Activated T-cell treated with anti-CD3 and anti-CD28 coated beads, Interleukin-2, amount 50 U/mL, for 48 hours (primary cell): ENCODE measurements at places on chromosomes 11 and 22.

GRCh38 chr22:47144791-47145425, 382.5 kb downstream of the TBC1D22A start:
- DNase-seq: no peak

GRCh38 chr22:45544588-45545170, 42.0 kb downstream of the FBLN1 start:
- no peak for DNase-seq

GRCh38 chr22:37739611-37740049, 42.8 kb downstream of the TRIOBP start:
- no peak for DNase-seq

DNA sequence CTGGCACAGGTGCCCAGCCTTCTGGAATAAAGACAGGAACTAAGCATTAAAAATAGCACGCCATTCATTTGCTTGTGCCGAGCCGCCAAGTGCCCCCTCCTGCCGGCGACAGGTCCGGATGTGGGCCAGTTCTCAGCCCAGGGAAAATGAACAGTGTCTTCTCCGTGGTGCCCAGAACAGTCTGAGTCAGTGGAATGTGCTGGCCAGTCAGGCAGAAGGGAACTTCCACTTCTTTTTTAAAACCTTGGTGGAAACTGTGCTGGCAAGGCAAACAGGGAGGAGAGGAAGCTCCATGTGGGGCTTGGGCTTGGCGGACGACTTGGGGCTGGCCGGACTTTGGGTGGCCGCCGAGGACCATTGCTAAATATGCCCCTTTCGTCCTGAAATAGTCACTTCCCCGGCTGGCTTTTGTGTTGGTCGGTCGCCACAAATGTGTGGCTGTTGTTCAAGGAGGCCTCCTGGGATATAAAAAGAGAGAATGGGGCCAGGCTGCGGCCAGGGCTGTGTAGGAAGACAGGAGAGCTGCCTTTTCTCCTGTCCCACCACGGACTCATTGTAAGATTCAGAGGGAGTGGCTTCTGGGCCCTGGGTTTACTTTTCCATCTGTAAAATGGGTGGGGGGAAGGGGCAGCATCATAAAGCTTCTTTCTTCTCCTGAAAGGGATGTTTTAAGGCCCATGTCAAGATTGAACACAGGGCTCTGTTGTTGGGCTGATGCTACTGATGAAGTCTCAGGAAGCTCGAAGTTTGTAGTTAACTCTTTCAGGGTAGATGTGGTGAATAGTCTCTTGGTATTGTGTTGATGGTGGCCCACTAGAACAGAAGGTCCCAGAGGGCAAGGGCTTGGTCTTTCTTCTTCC, 101.0 kb downstream of the PTPRJ start:
- peak; percentile 42 for DNase-seq

DNA sequence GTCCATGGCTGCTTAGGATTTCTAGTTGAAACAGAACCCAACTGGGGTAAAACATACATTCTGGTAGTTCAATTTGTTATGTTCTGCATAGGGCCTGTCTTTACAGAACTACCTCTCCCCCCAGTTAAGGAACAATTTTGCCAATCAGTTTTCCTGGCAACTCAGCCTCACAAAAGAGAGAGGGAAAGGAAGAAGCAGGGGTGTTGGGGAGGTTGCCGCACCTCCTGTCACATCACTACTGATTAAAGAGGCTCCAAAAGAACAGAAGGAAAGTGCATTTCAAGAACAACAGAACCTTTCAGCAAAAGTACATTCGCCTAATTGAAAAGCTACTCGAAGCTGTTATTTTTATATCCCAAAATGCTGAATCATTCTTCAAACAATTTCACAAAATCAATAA, 217.6 kb downstream of the CADM1 start:
- DNase-seq: no peak

GRCh38 chr11:74650498-74650897, 58.1 kb downstream of the POLD3 start:
- DNase-seq: no peak

DNA sequence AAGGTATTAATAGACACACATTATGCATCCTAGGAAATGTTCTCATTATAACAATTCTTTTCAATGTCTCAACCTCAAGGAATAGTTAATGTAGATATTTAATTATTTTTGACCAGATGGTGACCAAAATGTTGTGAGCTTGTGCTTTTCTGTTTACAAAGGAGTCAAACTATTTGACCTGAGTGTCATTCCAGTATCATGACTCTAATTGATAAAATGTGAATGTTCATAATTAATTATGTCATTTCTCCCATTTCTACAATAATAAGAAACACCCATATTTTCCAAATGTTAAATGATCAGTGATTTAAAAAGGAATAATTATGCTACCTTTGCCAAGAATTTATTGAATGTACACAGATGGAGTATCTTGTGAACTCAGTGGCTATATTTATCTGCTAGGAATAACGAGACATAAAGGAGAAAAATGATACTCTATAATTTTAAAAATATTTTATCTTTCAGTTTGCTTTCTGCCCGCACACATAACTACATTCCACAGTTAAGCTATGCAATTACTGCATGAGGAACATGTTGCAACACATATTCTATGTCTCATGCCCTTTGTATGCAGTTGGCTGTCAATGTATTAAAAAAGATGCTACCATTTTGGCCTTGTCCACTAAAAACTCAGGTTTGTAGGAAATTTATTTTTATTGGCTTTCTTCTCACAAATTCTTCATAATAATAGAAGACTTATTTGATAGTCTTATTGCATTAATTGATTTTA, 376.7 kb upstream of the CCDC179 start:
- no peak for DNase-seq

DNA sequence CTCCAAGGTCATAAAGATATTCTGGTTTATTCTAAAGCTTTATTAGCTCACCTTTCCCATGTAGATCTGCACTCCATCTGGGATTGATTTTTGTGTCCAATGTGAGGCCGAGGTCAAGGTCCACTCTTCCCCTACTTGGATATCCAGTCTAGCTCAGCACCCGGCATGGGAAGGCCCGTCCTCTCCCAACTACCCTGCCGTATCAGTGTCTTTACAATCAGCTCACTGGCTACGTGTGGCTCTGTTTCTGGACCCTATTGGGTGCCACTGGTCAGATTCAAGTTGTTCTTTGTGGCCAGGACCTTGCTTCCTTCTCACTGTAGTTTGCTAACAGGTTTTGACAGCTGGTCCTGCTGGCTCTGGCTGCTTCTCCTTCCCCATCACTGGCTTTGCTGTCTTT, 30.9 kb downstream of the KCNQ1OT1 start:
- no peak for DNase-seq

DNA sequence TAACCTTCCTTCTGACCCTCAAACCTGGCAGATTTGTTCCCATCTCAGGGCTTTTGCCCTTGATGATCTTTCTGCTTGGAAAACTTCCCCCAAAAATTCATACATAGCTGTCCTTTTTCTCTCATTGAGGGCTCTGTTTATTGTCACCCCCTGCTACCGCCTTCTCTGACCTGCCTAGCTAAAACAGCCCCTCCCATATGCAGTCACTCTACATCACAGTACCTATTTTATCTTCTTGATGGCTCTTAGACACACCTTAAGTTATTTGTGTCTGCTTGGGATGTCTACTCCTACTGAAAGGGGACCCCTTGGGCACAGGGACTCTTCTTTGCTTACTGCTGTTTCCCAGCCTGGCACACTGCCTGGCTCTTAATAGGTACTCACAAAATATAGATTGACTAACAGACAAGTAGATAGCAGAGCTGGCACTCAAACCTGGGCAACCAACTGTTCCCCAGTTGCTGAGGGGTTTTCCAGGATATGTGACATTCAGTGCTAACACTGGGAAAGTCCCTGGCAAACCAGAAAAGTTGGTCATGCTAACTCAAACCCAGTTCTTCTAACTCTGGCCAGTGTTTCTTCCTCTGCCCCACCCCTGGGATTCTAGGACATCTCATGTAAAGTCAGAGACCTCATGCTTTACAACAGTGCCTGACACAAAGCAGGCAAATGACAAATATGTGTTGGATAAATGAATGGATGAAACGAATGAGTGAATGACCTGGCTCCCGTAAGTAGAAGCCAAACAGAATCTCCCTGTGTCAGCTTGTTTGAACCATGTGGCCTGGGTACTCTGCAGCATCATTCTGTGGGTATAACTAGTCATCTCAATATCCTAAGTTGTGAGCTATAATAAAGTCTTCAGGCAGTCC, 19.8 kb upstream of the FJX1 start:
- no peak for DNase-seq

DNA sequence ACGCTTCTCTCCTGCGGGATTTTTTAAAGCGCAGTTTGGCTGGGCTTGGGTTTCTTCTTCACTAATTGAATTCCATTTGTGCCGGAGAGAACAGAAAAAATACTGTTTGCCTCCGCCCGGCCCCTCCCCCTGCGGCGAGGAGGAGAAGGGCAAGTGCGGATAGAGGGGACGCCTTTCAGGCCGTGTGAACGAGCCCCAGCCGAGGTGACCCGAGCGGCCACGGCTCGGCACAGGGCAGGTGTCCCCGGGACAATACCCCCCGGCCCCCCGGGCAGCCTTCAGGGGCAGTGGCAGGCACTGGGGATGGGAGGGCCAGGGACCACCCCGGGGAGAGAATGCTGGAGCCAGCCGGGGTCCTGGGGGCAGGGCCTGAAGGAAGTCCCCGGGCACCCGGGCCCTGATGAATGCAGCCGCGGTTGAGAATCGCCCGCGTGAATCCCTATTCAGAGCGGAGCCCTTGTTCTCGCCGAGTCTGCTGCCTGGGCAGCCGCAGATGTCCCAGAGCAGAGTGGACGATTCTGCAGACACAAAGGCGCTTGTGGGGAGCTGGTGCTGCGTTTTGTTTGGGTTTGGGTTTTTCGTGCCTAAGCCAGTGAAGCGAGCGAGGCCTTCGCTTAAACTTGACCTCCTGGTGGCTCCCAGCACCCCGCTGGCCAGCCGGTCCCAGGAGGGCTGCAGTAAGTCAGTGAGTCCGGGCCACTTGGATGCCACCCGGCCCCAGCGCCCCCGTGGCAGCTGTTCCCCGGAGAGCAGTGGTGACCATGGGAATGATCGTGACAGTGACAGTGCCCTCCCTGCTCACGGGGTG, 96.0 kb downstream of the WNT7B start:
- DNase-seq: no peak

- no peak for DNase-seq
Observed at GRCh38 chr11:87281496-87281895, 243.8 kb downstream of the TMEM135 start.

GRCh38 chr11:13777341-13777985, 109.0 kb downstream of the FAR1 start:
- no peak for DNase-seq

DNA sequence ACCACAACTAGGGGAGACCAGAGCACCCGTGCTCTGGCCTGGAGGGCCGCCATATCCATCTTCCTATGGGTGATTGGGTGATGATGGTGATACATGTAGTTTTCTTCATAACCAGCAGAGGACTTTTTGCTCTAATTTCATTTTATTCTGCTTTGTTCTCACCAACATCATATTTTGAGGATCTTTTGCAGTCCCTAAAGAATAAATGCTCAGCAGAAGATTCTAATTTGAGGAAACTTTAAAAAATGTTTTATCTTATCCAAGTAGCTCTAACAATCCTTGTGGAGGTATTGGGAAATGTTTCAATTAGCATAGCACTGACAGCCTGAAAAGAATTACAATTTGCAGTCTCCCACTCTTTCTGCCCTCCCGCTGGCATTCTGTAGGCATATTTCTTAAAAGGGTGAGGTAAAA, 544.0 kb downstream of the NTM start:
- DNase-seq: no peak

- DNase-seq: no peak
Observed at GRCh38 chr11:111264646-111265045, 19.1 kb downstream of the POU2AF2 start.

DNA sequence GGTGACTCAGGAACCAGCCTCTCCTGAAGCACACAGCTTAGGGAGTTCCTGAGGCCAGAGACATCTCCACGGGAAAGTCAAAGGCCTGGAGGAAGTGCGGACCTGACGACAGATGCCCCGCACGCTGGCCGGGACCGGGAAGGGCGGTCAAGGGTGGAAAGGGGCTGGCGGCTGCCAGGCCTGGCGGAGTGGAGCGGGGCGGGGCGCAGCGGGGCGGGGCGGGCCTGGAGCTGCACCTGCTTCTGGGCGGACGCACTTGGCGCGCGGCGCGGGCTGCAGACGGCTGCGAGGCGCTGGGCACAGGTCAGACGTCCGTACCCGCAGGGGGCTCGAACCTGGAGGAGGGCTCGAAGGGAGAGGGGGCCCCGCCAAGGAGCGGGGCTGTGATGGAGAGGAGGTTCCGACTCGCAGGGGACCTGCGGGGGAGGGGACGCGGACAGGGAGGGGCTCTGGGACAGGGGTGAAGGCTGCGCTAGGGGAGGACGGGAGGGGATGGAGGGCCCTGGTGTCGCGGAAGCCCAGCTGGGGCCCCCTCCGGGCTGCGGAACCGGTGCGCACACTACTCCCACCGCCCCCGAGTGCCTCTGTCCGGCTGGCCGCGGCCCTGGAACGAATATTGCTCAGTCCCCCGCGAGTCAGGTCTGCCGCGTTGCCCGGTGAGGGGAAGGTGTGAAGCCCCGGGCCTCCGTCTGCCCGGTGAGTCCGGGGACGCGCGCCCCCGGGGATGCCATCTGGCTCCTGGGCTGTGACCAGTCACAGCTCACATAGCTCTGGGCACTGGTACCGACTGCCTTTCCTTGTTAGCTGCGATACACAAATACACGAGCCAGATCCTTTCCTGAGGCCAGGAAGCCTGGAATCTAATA, at the start of gene TMEM45B:
TSS of gene TMEM45B (plus strand) at position 253 of the 866 bp plus-strand sequence. CDS start 36,635 bp downstream, outside the sequence.
- DNase-seq: peak; percentile 47

- DNase-seq: no peak
Observed at GRCh38 chr11:528166-528814, 7.1 kb downstream of the HRAS start.

DNA sequence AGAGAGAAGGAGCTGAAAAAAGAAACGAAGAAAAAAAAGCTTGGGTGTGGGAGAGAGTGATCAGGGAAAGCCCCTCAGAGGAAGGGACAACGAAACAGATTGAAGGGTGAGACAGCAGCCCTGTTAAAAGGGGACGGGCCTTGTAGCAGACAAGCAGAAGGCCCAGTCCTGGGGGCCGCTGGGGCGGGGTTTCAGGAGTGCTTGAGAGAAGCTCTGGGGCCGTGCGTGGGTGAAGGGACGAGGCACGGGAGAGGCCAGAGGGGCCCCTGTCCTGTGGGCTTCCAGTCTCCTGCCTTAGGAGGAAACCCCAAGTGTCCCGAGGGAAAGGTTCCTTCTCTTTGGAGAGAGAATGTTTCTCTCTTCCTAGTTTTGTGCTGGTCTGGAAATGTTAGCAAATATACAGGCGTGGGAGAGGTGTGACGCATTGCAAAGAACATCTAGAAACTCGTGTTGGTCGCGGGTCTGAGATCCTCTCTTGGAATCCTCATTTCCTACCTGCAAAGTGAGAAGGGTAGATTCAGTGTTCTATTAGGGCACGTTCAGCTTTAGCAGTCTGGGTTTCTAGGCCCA, 28.6 kb downstream of the ADAMTS15 start:
- no peak for DNase-seq

GRCh38 chr22:44351685-44352377, 39.1 kb upstream of the SHISAL1 start:
- DNase-seq: peak; percentile 68
